ENCODE measurements at places on chromosomes 1 and 21.

- no peak for DNase-seq
Observed at GRCh38 chr1:180094705-180095295, 59.9 kb upstream of the QSOX1 start.

- DNase-seq: no peak
Observed at GRCh38 chr1:161121834-161122233, 3.9 kb downstream of the NIT1 start.

- no peak for DNase-seq
Observed at GRCh38 chr1:25201006-25201405, 31.3 kb downstream of the SYF2 start.

- no peak for DNase-seq
Observed at GRCh38 chr1:19476450-19477190, 8.7 kb downstream of the CAPZB start.

DNA sequence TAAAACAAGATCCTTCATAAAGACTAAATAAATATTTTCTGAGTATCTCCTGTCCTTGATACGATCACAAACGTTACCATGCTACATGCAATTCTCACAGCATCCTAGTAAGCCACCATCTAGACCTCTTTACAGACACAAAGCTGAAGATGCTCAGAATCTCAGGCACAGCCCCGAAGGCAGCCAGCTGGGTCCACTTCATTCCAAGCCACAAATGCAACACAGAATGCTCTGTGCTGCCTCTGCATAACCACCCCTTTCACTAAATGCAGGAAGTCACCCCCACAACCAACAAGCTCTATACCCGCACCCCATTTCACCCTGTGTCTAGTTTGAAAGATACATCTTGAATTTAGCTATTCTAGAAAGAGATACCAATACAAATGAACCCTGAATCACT lies 12.9 kb downstream of the RCAN1 start:
- DNase-seq: no peak

DNA sequence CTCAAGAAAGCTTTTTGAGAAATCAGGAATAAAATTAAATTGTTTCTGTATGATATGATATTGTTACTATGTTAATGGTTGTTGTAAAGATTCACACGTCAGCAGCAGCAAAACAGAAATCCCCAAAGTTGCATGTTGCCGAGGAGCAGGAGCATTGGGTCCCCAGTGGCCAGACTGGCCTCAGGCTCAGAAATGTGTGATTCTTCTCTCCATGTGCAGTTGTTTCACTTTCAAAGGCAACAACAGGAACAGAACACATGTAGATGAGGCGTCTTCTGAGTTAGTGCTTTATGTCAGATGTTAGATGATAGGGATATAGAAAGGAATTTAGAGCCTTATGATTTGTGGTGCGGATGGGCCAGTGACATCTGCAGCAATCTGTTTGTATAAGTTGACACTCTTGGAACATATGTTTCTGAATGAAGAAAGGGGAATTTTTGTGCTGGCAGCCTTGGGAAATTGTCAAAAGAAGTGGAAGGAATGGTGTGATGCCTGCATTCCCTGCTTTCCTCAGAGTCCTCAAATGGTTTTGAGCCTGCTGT lies 2.1 kb upstream of the TTLL7 start:
- DNase-seq: no peak

- DNase-seq: no peak
Observed at GRCh38 chr21:26185446-26185845, 14.9 kb upstream of the APP start.

Data from neuronal stem cell (in vitro differentiated cells).